ENCODE measurements at places on chromosomes 6 and 20. TPM values are rescaled to one million over a fixed set of nuclear protein-coding genes. Genes with fewer than 3 reads are reported as not detected.

LHFPL5 gene
- 0.16 TPM for total RNA-seq

OOEP gene
- total RNA-seq, result not detected

ISM1 gene
- total RNA-seq, result not detected

HRH3 gene
- not detected for total RNA-seq

- no peak for DNase-seq
Measured at GRCh38 chr20:20065361-20065760, 13.0 kb downstream of the CFAP61 start.

DNA sequence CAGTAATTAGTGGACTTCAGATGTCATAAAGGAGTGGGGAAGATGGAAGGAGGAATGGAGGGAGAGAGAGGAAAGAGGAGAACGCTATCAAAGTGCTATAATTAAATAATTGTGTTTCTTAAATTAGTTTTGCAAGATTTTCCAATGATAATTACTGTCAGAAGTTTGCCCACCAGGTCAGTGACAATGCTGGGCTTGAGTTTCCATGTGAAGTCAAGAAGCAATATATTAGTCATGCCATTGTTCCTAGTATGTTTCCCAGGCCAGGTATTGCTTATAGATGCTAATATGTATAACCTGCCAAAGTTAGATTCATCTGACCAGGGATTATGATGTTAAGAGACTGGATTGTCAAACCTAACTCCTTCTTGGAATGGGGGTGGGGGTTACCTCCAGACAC, 131.9 kb downstream of the GJA10 start:
- DNase-seq, result no peak

- DNase-seq, result no peak
Measured at GRCh38 chr6:97864826-97865225, 581.8 kb upstream of the MMS22L start.

GRCh38 chr6:167095888-167096287, 27.0 kb upstream of the CCR6 start:
- no peak for DNase-seq

Data from HT-29 (cell line).